ENCODE measurements at places on chromosomes 2 and 18. TPM values are rescaled to one million over a fixed set of nuclear protein-coding genes. Genes with fewer than 3 reads are reported as not detected.

Gene UPP2
- total RNA-seq: not detected

DNA sequence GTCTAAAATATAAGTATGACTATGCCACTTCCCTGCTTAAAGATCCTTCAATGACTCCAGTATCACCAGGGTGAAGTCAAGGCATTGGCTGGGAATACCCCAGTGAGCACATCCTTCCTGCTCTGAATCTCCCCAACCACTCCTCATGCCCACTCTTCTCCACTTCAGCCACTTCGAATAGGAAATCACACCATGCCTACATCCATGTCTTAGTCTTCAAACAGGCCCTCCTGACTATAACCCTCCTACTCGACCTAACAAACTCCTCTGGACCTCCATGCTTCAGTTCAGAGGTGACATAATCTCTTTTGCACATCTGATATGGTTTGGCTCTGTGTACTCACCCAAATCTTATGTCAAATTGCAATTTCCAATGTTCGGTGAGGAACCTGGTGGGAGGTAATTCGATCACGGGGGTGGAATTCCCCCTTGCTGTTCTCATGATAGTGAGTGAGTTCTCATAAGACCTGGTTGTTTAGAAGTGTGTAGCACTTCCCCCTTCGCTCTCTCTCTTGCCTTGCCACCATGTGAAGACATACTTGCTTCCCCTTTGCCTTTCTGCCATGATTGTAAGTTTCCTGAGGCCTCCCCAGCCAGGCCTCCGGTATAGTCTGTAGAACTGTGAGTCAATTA is 87.8 kb upstream of the TFCP2L1 start:
- DNase-seq: no peak

DNA sequence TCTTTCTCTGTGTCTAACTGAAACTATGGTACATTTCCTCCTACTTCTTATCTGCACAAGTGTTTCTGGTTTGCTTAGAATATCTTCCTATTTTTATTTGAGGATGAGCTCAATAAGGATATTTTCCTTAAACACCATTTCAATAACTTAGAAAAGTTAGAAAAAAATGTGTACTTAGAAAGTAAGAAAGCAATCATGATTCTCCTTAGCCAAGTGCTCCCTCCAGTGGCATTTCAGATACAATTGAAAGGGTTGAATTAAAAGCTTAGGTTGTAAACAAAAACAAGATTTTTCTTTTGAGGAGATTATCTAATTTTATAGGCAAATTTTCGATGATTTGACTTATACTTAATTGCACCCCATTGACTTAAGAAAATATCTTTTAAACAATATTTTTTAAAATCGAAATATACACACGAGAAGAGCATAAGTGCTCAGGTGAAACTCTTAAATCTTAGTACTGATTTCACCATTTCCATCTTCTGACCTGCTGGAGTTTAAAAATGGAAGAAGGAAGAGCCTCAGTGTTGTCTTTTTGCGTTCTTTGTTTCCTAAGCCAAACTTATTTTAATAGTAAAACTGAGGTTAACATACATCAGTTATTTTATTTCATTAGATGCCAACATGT is 26.9 kb downstream of the C18orf63 start:
- peak; percentile 48 for DNase-seq

DNA sequence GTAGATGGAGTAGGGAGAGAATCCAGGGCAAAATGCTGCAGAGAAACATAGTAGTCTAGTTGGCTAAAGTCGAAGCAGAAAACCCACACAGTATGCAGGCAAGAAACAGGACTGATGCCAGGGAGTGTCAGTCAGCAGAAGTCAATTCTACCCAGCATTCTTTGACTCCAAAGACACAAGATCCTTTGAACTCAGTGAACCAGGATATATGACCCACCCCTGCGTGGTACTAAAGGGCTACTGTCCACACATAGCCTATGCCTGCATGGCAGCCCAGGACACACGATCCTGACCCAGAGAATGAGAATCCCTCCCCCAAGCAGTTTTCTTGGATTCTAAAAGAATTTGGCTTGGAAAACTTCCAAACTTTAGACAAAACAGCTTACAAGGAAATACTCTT is 42.5 kb downstream of the ALK start:
- no peak for DNase-seq

DNA sequence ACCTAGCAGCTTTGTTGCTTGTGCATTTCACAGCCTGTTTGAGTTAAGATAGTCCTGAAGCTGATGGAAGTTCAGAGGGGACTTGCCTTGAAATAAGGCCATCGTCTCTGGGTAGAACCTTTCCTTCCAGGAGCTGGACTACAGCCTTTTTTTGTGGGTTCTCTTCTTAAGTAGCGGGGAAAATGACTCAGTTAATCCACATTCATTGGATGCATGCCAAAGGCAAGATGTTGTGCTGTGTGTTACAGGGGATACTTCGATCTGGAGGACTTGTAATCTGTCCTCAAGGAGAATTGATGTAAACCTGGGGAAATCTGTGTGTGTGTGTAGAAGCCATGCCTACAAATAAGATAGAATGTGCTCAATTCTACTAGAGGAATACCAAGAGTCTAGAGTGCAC is 46.8 kb downstream of the RPIA start:
- peak; percentile 75 for DNase-seq

GRCh38 chr2:179594268-179595112 is 266.9 kb downstream of the ZNF385B start:
- DNase-seq: no peak

Gene DAW1
- 0.58 TPM for total RNA-seq

Gene CD8A
- not detected for total RNA-seq

Gene RFX8
- total RNA-seq: 1.6 TPM

Gene CD28
- 0.12 TPM for total RNA-seq

DNA sequence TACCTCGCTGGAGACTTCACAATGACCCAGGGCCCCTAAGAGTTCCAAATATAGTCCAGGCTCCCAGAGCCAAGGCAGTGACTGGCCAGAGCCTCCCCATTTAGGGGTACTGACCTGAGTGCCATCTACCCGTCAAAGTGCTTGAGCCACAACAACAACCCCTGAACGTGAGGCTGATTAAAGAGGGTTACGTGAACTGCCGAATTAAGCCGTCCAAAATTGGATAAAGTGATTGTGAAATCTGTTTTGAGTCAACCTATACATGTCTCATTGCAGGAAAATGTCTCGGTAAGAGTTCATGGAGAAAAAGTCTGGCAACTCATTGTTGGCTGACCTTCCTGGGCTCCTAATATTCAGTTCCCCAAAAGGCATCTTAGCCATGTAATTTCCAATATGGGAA is 116.3 kb downstream of the TTC32 start:
- DNase-seq: no peak

Gene CFAP210
- total RNA-seq: not detected

GRCh38 chr2:152609154-152609553 is 108.1 kb downstream of the PRPF40A start:
- DNase-seq: no peak

Gene ALPP
- not detected for total RNA-seq

GRCh38 chr2:195663007-195663406 is 6.0 kb downstream of the SLC39A10 start:
- no peak for DNase-seq

GRCh38 chr18:33596178-33596854 is 18.3 kb downstream of the ASXL3 start:
- DNase-seq: peak; percentile 42

GRCh38 chr2:45789317-45789716 is 137.8 kb downstream of the PRKCE start:
- no peak for DNase-seq

DNA sequence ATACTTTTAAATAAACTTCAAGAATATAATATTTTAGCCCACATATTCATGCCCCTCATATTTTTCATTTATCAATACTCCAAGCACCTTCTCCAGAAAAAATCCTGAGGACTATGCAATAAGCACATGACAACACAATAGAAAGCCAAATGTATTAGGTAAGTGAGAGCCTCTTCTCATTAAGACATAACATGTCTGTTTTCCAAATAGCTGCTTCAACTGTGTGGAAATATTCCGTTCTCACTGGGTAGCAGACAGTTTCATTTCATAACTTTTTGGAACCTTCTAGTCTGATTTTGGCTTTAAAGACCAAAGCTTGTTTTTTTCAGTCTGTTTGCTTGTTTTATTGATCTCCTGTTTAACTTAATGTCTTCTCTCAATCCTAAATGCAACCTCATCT is 137.8 kb downstream of the PIK3C3 start:
- no peak for DNase-seq

Gene ACTR1B
- 62.4 TPM for total RNA-seq

Gene IGFBP5
- total RNA-seq: 23.4 TPM

DNA sequence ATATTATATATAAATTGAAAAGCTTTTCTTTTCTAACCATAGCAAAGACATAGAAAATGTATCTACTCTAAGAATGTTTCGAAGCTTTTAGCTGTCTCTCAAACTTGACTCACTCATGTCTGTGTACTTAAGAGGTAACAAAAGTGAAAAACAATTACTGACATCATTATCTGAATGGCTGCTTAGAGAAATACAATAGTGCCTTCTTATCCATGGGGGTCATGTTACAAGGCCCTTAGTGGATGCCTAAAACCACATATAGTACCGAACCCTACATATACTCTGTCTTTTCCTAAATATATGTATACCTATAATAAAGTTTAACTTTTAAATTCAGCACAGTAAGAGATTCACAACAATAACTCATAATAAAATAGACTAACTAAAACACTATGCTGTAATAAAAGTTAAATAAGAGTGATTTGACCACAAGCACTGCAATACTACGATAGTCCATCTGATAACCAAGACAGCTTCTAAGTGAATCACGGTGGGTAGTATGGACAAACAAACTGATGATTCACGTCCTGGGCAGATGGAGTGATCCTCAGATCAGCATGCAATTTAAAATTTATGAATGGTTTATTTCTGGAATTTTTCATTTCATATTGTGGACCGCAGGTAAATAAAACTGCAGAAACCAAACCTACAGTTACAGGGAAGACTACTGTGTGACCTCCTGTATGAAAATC is 246.2 kb downstream of the XIRP2 start:
- no peak for DNase-seq

Gene PROM2
- 4.8 TPM for total RNA-seq

DNA sequence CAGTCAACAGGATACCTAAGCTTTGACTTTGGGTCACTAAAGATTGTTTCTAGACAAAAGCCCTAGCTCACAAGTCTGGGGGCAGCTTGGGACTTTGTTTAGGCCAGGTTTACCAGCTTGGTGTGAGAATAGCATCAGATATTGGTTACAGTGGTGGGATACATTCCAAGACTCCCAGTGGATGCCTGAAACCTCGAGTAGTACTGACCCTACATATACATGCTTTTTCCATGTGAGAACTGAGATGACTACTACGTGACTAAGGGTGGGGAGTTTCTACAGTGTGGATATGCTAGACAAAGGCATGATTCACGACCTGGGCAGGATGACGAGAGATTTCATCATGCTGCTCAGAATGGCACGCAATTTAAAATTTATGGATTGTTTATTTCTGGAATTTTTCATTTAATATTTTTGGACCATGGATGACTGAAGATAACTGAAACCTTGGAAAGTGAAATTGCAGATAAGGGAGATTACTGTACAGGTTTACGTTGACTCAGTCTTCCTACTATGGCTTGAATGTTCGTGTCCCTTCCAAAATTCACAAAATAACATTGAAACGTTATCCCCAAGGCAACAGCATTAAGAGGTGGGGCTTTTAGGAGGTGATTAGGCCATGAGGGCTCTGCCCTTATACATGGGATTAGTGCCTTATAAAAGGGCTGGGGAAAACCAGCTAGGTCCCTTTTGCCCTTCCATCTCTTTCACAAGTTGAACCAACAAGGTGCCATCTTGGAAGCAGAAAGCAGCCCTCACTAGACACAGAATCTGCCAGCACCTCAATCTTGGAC is 50.2 kb upstream of the CTAGE1 start:
- DNase-seq: no peak

DNA sequence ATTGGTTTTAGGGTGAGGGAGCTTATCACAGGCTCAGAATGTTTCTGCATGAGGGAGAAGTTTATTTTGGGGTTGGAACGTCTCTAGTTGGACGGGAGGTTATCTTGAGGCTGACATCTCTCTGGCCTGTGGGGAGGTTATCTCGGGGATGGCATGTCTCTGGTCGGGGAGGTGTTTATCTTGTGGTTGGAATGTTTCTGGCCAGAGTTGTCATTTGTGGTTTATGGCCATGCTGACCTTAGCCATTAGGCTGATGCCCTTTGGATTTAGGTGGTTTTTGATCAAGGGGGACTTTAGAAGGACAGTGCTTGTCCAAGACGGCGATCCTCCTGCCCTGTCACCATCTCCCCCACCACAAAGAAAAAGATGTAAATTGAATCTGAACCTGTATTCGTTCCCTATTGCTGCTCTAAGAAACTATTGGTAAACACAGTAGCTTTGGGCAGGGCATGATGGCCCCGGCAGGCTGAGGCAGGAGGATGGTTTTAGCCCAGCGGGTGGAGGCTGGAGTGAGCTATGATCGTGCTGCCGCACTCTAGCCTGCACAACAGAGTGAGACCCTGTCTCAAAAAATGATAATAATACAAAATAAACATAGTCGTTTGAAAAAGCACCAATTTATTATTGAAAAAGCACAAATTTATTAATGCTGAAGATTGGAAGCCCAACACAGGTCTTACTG is 17.8 kb upstream of the MPPE1 start:
- no peak for DNase-seq

Gene ABCB11
- 0.18 TPM for total RNA-seq

- DNase-seq: no peak
Observed at GRCh38 chr2:156306821-156307220, 25.7 kb downstream of the NR4A2 start.

DNA sequence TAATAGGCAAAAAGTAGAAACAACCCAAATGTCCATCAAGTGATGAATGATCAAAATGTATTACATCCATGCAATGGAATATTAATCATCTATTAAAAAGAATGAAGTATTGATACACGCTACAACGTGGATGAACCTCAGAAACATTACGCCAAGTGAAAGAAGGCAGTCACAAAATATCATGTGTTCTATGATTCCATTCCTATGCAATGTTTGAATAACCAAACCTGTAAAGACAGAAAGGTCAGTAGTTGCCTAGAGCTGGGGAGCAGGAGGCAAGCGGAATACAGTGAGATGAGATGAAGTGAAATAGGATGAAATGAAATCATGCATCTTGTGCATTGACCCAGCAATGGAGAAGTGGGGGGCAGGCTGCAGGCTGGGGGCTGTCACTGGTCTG is 17.9 kb upstream of the COL6A3 start:
- DNase-seq: no peak

DNA sequence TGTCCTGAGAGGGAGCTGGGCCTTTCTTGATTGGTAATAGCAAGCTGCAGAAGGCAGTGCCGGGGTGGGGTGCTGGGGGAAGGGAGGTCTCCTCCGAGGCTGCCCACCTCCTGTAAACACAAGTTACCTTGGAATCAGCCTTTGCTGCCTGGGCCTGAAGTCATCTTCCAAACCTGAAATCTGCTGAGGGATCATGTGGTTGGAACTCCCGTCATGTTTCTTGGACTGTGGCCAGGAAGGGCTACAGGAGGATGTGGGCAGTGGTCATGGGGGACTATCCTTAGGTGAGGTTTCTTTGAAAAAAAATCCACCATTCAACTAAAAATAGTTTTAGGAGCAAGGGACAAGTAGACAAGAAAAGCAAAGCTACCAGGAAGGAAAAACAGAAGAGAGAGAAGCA is 74.2 kb downstream of the CDK15 start:
- DNase-seq: no peak

Data from glomerular endothelial cell (primary cell).